ENCODE measurements at places on chromosomes 12 and 14. TPM values are rescaled to one million over a fixed set of nuclear protein-coding genes. Genes with fewer than 3 reads are reported as not detected.

The DEGS2 gene
- total RNA-seq = 4.9 TPM

The LIN7A gene
- 4.3 TPM for total RNA-seq

The NOP9 gene
- total RNA-seq = 24.5 TPM

The PTPRR gene
- total RNA-seq = 1.2 TPM

The WNT5B gene
- 16.1 TPM for total RNA-seq

The EFS gene
- 28.2 TPM for total RNA-seq

The TRIM9 gene
- total RNA-seq = 1.1 TPM

The SCN8A gene
- 2.1 TPM for total RNA-seq

The STAC3 gene
- total RNA-seq = 310 TPM

The TAS2R31 gene
- 17.7 TPM for total RNA-seq

The GPR132 gene
- total RNA-seq = 1.5 TPM

The C12orf50 gene
- total RNA-seq = not detected

The TAS2R9 gene
- not detected for total RNA-seq

The SERPINA4 gene
- not detected for total RNA-seq

The FBLN5 gene
- 65.3 TPM for total RNA-seq

The NRL gene
- total RNA-seq = 2.4 TPM

The RHOJ gene
- total RNA-seq = 27.2 TPM

The PLEKHH1 gene
- total RNA-seq = 4.3 TPM

The KRT74 gene
- 0.10 TPM for total RNA-seq

The PZP gene
- total RNA-seq = not detected

The GDF3 gene
- not detected for total RNA-seq

The KLHL28 gene
- total RNA-seq = 33.7 TPM

The ADCY4 gene
- 16.7 TPM for total RNA-seq

The PIWIL1 gene
- total RNA-seq = not detected

The ABHD12B gene
- total RNA-seq = not detected

The CGRRF1 gene
- total RNA-seq = 21.0 TPM

The ABCC9 gene
- total RNA-seq = 121 TPM

The RNFT2 gene
- 1.0 TPM for total RNA-seq

The C12orf54 gene
- total RNA-seq = not detected

The PTGR2 gene
- total RNA-seq = 7.5 TPM

The GLI1 gene
- total RNA-seq = 5.6 TPM

The FAR2 gene
- 15.2 TPM for total RNA-seq

Data from tongue (tissue), 3 donors.